ENCODE measurements at places on chromosomes 1 and 21.
A peak's percentile ranks its signal among the peaks of the same experiment; 100 is the strongest.

DNA sequence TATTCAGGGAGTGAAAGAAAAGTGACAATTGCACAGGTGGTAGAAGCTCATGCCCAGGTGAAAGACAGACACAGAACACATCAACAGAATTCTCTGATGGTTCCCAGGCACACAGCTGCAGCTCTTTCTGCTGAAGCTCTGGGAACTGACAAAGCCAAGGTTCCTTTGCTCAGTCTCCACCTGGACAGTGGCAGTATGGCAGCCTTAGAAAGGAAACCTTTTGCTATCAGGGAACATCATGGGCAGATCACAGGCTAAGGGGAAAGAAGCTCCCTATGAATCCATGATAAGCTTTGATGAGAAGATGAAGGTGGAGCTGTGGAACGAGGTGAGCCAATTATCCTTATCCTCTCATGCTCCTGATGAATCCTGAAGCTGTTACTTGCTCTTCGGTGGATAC is 1.2 kb downstream of the SPRR2B start:
- DNase-seq, result no peak

DNA sequence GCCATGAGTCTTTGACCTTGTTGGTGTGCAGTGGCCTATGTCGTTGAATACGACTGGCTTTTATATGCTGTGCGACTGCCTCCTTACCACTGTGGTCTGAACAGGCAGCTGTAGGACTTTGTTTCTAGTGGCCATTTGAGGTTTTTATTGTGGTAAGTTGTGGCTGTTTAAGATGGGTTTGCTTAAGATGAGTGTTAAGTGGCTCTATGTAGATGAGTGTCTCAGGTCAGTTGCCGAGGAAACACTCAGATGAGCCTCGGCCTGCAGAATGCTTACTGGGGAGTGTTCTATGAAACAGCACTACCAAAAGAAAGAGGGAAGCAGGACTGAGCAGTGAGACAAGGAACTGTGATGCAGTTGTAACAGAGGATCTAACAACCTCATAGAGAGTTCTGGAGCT is 14.9 kb upstream of the CD1C start:
- no peak for DNase-seq

DNA sequence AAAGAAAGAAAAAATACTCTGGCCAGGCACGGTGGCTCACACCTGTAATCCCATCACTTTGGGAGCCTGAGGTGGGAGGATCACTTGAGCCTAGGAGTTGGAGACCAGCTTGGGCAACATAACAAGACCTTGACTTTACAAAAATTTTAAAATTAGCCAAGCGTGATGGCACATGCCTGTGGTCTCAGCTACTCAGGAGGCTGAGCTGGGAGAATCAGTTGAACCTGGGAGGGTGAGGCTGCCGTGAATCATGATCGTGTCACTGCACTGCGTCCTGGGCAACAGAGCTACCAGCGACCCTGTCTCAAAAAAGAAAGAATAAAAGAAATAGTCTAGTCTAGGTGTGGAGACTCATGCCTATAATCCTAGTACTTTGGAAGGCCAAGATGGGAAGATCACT is 22.3 kb downstream of the RRP1B start:
- no peak for DNase-seq

GRCh38 chr1:56484695-56485094 is 94.7 kb downstream of the PLPP3 start:
- no peak for DNase-seq

DNA sequence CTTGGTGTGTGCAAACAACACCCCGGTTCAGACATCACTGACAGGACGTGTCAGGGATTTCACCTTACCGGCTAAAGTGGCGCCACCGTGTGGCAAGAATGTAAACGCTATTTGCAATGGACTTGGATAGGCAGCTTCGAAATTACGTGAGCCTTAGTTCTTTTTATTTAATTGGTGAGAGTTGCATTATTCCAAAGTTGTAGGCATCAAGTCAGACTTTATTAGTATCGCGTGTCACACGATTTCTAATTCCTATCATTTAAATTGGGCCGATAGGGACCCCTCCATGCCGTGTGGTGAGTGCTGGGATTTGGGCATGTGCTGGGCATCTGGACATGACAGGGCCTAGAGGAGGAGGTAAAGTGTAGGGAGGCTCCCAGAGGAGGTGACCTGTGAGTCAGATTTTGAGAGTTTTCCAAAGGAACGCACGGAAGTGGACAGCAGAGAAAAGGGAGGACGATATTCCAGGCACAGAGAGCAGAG is 14.5 kb upstream of the CPT2 start:
- DNase-seq, result peak; percentile 68

DNA sequence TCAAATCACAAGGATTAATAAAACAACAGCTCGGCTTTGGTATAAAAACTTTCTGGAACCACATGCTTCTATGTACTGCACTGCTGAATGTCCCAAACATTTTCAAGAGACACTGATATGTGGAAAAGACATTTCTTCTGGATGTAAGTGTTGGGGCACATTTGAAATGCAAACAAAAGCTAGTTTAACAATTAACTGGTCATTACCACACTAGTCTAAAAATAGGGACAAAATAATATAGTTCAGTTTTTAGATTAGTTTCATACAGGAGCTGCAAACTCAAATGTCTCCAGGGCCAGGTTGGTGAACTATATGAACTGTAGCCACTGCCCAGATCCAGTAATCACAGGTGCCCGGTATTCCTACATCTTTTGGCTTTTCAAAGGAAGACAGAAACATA is 3.2 kb downstream of the IL23R start:
- DNase-seq, result no peak

DNA sequence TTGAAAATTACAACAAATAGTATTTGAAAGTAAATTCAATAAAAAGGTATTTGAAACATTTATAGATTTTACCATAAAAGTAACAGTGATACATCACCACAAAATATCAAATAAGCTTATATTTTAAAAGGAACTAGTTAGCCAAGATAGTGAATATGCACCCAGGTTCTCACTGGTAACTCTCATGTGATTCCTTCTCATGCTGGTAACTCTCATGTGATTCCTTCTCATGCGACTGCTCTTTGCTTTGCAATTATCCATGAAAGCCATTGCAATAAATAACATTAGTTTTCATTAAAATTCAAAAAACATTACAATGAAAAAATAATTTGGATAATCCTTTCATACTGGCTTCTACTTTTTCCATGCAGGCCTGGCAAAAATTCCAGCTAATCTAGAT is 75.4 kb downstream of the AHCTF1 start:
- DNase-seq, result no peak

DNA sequence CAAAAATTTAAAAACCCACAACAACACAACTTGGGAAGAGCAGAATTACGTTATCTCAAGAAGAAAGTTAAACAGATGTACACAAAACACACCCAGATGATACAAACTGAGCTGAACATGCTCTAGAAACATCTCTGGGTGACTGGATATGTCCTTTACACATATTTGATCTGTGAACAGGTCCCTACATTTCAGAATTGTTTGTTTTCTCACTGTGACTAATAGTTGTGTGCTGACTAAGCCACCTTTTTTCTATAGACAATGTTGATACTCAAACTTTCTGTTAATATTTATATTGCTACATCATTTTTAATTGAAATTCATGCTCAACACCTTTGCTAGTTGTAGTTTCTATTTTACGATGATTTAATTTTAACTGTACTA is 1.0 kb upstream of the F11R start:
- no peak for DNase-seq

DNA sequence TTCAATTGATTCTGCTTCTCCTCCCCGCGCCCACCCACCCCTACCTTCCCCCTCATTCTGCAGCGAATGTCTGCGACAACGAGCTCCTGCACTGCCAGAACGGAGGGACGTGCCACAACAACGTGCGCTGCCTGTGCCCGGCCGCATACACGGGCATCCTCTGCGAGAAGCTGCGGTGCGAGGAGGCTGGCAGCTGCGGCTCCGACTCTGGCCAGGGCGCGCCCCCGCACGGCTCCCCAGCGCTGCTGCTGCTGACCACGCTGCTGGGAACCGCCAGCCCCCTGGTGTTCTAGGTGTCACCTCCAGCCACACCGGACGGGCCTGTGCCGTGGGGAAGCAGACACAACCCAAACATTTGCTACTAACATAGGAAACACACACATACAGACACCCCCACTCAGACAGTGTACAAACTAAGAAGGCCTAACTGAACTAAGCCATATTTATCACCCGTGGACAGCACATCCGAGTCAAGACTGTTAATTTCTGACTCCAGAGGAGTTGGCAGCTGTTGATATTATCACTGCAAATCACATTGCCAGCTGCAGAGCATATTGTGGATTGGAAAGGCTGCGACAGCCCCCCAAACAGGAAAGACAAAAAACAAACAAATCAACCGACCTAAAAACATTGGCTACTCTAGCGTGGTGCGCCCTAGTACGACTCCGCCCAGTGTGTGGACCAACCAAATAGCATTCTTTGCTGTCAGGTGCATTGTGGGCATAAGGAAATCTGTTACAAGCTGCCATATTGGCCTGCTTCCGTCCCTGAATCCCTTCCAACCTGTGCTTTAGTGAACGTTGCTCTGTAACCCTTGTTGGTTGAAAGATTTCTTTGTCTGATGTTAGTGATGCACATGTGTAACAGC is 339.9 kb downstream of the NTNG1 start:
- DNase-seq, result no peak

DNA sequence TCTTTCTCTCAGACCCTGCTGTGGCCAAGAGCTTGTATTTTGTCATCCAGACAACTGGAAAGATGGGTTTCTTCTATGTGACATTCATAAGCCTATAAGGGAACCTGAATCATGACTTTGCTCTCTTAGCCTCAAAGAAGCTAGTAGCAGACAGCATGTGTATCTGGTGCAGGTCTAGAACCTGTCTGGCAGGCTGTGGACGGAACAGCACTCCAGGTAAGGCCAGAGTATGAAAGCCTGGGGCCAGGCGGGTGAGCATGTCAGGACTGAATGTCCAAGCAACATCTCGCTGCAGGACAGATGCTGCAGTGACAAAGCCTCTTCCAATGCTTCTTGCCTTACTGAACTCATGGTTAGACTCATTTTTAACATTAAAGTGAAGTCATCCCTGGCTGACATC is 32.8 kb downstream of the AKNAD1 start:
- no peak for DNase-seq

DNA sequence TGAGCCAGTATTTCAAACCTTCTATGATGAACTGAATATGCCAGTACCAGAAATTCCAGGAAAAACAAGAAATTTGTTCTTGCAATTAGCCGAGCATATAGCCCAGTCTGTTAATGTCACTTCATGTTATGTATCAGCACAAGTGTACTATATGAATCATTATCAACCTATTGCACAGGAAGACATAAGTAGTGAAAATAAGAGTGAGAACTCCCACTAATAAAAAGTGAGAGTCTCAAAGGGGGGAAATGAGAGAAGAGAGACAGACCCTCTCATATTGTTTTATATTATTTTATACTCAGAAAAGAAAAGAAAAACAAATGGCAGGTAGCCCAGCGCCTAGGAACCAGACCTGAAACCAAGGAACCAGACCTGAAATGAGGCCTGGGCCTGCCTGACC is 16.2 kb downstream of the JMJD4 start:
- DNase-seq, result no peak

DNA sequence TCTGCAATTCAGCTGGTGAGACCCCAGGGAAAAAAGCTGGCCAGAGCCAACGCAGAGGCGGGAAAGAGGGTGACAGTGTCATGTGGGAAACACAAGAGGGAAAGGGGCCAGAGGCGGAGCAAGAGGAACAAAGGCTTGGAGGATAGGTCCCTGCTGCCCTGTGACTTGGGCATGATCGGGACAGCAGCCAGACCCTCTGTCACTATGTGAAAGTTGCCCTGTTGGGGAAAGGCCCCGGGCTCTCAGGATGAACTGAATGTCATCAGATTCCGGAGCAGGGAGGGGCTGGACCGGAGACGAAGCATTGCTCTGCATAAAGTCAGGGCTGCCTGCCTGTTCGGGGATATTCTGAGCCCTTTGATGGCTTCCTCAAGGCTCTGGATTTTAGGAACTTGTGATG is 5.7 kb upstream of the ELF3 start:
- no peak for DNase-seq

DNA sequence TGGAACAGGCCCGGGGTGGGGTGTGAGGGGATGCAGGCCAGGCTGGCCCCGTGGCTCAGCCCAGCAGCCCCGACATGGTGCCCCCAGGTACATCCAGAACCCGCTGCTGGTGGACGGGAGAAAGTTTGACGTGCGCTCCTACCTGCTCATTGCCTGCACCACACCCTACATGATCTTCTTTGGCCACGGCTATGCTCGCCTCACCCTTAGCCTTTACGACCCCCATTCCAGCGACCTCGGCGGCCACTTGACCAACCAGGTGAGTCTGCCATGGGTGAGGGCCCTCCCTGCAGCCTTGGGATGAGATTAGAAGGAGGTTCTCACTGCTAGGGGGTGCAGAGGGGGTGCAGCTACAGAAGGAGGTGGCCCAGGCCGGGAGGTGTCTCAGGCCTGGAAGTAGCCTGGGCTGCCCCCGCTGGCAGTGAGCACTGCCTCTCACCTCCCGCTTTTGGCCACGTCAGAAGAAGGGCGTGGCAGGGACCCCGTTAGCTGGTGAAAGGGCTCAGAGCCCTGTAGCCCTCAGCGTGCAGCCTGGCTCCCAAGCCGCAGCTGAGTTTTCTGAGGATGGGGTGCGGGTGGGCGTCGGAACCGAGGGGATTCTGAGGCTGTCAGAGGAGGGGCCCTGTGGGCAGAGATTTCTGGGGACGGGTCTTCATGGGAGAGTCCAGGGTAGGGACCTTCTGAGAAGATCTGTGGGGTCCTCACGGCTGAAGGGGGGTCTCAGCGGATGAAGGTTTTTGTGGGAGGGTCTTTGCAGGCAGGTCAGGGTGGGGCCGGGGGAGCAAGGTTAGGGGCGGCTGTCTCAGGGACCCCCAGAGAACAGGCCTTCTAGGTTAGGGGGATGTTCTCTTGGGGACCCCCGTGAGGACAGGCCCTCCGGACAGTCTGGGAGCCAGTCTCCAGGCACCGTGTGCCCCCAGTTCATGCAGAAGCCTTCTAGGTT is 10.4 kb downstream of the TTLL10 start:
- no peak for DNase-seq

- no peak for DNase-seq
These were observed 84.7 kb downstream of the DISP3 start for GRCh38 chr1:11563560-11564069.

GRCh38 chr1:61247881-61248752 is 165.8 kb downstream of the NFIA start:
- no peak for DNase-seq

DNA sequence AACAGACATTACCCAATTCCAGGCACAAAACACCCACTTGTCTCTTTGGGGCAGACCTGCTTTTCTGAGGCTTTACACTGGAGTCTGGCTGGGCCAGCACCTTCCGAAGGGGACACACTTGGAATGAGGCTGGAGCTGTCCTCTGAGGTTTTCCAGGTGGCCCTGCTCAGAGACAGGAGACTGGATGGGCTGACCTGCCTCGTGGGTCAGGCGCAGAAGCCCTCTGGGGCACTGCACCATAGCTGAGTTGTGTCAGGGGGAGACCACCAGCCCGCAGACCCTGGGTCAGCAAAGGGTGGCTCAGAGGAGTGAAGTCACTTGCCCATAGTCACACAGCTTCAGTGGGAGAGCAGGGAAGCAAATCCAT is 1.8 kb downstream of the SH2D5 start:
- no peak for DNase-seq

Data from stimulated activated CD8-positive, alpha-beta memory T cell treated with anti-CD3 and anti-CD28 coated beads, Interleukin-7, amount 100 ng/mL, for 48 hours (primary cell).